ENCODE measurements at places on chromosomes 11 and 22.

DNA sequence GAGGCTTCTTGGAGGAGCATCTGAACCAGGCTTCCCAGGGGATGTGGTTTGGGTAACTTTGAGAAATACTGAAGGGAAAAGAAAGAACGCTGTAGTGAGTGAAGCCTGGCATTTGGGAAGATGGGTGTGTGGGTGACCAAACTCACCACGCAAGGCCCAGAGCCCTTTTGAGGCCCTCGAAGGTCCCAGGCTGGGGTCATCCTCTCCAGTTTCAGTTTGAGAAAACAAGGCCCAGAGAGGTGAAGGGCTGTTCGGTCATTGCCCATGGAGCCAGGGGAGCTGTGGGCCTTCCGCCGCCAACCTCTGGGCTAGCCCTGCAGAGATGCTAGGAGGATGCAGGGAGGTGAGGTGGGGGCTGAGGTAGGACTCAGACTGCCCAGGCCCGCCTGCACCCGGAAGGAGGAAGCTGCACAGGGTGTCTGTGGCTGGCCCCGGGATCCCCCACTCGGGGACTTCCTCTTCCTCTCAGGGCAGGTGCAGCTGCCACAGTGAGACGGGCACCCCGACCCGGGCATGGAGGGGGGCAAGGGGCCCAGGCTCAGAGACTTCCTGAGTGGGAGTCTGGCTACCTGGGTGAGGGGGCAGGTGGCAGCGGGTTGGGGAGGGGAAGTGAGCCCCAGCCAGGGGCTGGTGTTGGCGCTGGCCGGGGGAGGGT is at the start of gene CCDC88B:
Gene CCDC88B (plus strand): TSS at position 451 of the 655 bp plus-strand sequence. CDS start 63 bp downstream, at position 514.
- H3K27ac ChIP-seq = peak within 1 kb of the TSS; percentile 92
- peaks cover 23% of the 10 kb centered on the region for H3K36me3 ChIP-seq
- peak; percentile 93 for DNase-seq

- H3K27ac ChIP-seq = no peak overlapping the region
- no peak for DNase-seq
- no peak overlapping the region for H3K4me3 ChIP-seq
- H3K27me3 ChIP-seq = peaks cover 26% of the 10 kb centered on the region
- peaks cover 11% of the 10 kb centered on the region for H3K4me1 ChIP-seq
- H3K36me3 ChIP-seq = no peaks in the 10 kb centered on the region
Observed at GRCh38 chr11:8838248-8838647, 72.7 kb upstream of the AKIP1 start.

DNA sequence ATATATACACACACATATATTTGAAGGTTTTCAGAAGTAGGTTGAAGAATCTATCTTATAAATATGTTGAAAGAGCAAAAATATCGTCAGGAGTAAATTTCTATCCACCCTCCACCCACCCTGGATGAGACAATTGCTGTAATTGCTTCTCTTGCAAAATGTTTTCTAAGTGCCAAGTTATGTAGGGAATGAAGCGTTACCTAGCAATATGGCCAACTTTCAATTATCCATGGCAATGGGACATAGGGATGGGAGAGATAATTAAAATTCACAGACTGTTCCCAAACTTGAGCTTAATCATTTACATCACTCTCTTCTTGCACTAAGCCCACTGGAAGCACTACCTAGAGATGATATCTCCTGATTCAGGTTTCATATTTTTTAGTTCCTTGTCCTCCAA is 806.2 kb upstream of the RAG2 start:
- H3K36me3 ChIP-seq = no peaks in the 10 kb centered on the region
- H3K4me1 ChIP-seq = no peaks in the 10 kb centered on the region
- no peak overlapping the region for H3K4me3 ChIP-seq
- DNase-seq = no peak
- H3K27ac ChIP-seq = no peak overlapping the region

- peak overlapping the region; percentile 71 for H3K4me3 ChIP-seq
- H3K27ac ChIP-seq = peak overlapping the region; percentile 97
- no peaks in the 10 kb centered on the region for H3K27me3 ChIP-seq
- peaks cover 59% of the 10 kb centered on the region for H3K36me3 ChIP-seq
- DNase-seq = peak; percentile 60
Observed at GRCh38 chr22:39920134-39920743, 19.4 kb downstream of the GRAP2 start.
